ENCODE measurements at places on chromosomes 6 and 20. TPM values are rescaled to one million over a fixed set of nuclear protein-coding genes. Genes with fewer than 3 reads are reported as not detected.

LY6G6C gene
- 20.4 TPM for total RNA-seq

KPNA5 gene
- 15.5 TPM for total RNA-seq

GPR6 gene
- total RNA-seq, result not detected

CYP24A1 gene
- 1.3 TPM for total RNA-seq

ULBP2 gene
- total RNA-seq, result 0.89 TPM

ZBP1 gene
- total RNA-seq, result 1.5 TPM

MEI4 gene
- 0.10 TPM for total RNA-seq

OOEP gene
- not detected for total RNA-seq

OLIG3 gene
- not detected for total RNA-seq

MYLK4 gene
- 1.4 TPM for total RNA-seq

EZR gene
- total RNA-seq, result 108 TPM

STMND1 gene
- not detected for total RNA-seq

TSPO2 gene
- 0.79 TPM for total RNA-seq

SYCP2 gene
- total RNA-seq, result 5.8 TPM

RRAGD gene
- total RNA-seq, result 13.9 TPM

HLA-G gene
- 0.10 TPM for total RNA-seq

REM1 gene
- total RNA-seq, result 2.2 TPM

PSMG4 gene
- 11.9 TPM for total RNA-seq

LBP gene
- 0.30 TPM for total RNA-seq

LY6G6D gene
- total RNA-seq, result 10.3 TPM

SH3BGRL2 gene
- total RNA-seq, result 19.5 TPM

ZBTB24 gene
- 7.4 TPM for total RNA-seq

AURKA gene
- 8.3 TPM for total RNA-seq

INSM1 gene
- total RNA-seq, result not detected

ENPP1 gene
- 16.2 TPM for total RNA-seq

LY6G5C gene
- not detected for total RNA-seq

C20orf173 gene
- not detected for total RNA-seq

C6orf58 gene
- total RNA-seq, result 0.20 TPM
